IMR-90 (cell line): ENCODE measurements at places on chromosomes 13 and 19. TPM values are rescaled to one million over a fixed set of nuclear protein-coding genes. Genes with fewer than 3 reads are reported as not detected.

GRCh38 chr13:96785986-96786385 is 208.3 kb downstream of the OXGR1 start:
- DNase-seq: no peak

- DNase-seq: no peak
These were observed 2.8 kb downstream of the PALM3 start for GRCh38 chr19:14059093-14059480.

GRCh38 chr13:24638096-24638495 is 42.1 kb upstream of the ATP12A start:
- no peak for DNase-seq

- no peak for DNase-seq
These were observed 507 bp downstream of the COL4A1 start for GRCh38 chr13:110306340-110306959.

GRCh38 chr19:55352040-55352439 is 2.5 kb downstream of the COX6B2 start:
- no peak for DNase-seq

- peak; percentile 44 for DNase-seq
These were observed 166.9 kb downstream of the DLEU7 start for GRCh38 chr13:50676602-50677001.

DNA sequence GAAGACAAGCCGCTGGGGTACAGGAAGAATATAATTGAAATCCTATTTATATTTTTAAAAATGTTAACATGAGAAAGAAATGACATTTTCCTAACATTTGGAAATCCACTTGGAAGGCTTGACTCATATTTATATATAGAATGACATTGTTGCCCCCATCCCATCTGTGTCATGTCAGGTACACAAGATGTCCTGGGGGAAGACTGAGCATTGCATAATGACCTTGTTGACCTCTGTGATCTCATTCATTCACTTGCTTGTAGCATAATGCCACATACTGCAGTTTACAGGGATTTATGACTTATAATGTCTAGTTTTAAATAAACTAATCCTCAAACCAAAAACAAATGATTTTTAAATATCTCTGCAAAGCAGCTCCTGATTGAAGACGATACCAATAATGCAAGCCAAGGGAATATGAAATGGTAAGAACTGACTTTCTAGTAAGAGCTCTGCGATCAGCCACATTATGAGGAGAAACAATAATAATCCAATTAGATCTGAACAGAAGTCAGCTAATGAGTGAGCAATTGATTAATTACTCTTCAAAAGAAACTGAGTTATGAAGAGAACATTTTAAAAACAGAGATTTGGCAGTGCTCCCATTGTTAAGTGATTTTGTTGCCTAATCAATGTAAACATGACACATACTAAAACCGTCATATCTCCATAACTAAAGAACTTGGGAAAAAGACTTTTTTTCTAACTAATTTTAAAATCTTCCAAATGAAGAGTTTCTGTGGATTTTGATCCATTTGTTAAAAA is 21.2 kb upstream of the VWA8 start:
- peak; percentile 37 for DNase-seq

CD22 gene
- 0.18 TPM in 1 of 2 replicates, not detected in the other for total RNA-seq

- DNase-seq: no peak
These were observed 16.0 kb upstream of the GTF2F2 start for GRCh38 chr13:45104261-45104660.

ZNF493 gene
- total RNA-seq: 3.4 and 5.8 TPM in 2 replicates

DNA sequence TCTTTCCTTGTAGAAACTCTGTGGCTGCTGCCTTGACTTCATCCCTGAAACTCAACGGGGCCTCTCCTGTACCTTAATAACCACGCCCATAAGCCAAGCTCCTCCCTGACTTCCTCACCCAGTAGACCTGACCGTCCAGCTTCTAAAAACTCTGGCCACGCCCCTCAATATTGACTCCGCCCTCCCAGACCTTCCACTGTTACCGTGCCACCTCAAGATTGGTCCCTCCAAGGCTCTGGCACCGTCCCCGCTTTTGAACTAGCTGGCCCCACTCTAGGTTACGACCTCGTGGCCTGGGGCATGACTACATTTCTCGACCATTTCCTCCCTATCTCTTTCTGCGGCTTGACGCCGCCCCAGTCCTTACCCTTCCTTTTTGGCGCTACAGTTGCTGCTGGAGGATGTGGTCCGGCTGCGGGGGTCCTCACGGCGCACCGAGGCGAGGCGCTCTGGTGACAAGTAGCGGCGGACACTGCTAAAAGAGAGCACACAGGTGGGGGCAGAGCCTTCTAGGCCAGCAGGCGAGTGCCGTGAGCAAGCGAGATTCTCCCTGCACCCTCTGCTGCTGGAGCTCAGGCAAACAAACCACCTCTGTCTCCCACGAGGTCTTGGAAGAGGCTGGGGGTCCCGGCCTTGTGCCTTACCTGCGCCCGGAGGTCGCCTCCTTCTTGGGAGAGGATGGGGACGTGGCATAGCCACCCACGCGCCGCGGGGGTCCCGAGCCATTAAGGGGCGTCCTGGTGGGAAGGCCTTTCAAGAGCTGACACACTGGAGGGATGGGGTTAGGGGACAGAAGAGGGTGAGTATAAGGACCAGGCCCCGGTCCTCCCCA is 2.3 kb upstream of the EML2 start:
- peak; percentile 41 for DNase-seq

GRCh38 chr13:29491248-29491647 is 104.2 kb downstream of the SLC7A1 start:
- DNase-seq: no peak

DNA sequence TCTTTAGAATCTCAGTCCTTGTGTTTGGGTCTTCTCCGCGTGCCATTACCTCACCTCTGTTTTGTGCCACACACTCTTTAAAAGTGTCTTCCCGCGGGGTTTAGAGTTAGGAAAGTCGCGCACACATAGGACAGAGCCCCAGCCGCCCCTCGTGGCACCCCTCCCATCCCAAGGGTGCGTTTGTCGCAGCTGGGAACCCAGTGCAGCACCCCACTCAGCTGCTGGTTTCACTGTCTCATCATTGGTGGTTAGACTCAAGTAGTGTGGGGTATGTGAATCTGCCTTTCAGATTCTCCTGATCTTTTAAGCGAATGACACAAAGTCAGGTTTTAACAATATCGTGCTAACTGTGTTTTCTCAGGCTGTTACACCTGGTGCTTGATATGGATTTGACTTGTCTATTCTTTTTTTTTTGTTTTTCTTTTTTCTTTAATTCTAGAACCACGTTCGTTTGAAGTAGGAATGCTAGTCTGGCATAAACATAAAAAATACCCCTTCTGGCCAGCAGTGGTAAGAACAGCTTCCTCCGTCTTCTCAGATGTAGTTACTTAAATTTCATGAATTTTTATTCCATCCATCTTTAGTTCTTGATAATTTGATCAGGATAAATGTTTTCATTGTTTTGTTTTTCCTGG is 19.5 kb upstream of the NDUFS7 start:
- peak; percentile 20 for DNase-seq

ATP7B gene
- total RNA-seq: 2.2 and 2.7 TPM in 2 replicates

- peak; percentile 56 for DNase-seq
These were observed 372 bp downstream of the DNAAF3 start for GRCh38 chr19:55165952-55166529.

LMO7 gene
- total RNA-seq: 367 and 485 TPM in 2 replicates

PIBF1 gene
- total RNA-seq: 13.3 and 26.9 TPM in 2 replicates

MYO1F gene
- total RNA-seq: under 0.01 and 0.18 TPM in 2 replicates

GRCh38 chr13:113050734-113051431 is 54.7 kb upstream of the F7 start:
- no peak for DNase-seq

MADCAM1 gene
- total RNA-seq: not detected in 2 replicates

GRCh38 chr13:113554333-113554700 is 30.2 kb upstream of the TFDP1 start:
- no peak for DNase-seq

GRCh38 chr13:31073859-31074718 is 87.6 kb downstream of the HSPH1 start:
- DNase-seq: peak; percentile 69

GRCh38 chr13:23770428-23770827 is 118.8 kb downstream of the MIPEP start:
- DNase-seq: no peak

B3GNT3 gene
- not detected in 2 replicates for total RNA-seq

DNA sequence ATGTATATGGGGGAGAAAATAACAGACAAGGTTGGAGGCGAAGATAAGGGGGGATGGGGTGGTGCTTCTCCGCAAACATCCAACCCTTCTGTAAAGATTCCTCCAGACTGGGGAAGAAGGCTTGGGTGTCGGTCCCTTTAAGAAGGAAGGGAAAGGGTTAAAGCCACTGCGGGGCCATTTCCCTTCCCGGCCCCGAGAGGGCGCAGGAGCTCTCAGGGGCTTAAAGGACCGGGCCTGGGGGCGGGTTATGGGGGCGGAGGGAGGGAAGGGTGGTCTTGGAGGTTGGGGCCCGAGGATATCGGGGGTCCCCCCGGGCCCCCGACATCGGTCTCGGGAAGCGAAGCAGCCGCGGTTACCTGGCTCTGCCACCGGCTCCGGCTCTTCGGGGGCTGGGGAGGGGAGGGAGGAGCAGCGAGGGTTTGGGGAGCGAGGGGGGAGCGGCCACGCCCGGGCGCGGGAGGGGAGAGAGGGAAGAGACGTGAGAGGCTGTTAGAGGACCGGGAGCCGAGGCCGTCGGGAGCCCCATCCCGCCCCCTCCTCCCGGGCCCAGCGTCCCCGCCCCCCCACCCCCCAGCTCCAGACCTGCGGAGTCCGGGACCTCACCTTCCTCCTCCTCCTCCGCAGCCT is 2.8 kb downstream of the TNNT1 start:
- no peak for DNase-seq

IFNL1 gene
- not detected in 2 replicates for total RNA-seq

INAFM1 gene
- total RNA-seq: 0.36 and 0.56 TPM in 2 replicates

DNA sequence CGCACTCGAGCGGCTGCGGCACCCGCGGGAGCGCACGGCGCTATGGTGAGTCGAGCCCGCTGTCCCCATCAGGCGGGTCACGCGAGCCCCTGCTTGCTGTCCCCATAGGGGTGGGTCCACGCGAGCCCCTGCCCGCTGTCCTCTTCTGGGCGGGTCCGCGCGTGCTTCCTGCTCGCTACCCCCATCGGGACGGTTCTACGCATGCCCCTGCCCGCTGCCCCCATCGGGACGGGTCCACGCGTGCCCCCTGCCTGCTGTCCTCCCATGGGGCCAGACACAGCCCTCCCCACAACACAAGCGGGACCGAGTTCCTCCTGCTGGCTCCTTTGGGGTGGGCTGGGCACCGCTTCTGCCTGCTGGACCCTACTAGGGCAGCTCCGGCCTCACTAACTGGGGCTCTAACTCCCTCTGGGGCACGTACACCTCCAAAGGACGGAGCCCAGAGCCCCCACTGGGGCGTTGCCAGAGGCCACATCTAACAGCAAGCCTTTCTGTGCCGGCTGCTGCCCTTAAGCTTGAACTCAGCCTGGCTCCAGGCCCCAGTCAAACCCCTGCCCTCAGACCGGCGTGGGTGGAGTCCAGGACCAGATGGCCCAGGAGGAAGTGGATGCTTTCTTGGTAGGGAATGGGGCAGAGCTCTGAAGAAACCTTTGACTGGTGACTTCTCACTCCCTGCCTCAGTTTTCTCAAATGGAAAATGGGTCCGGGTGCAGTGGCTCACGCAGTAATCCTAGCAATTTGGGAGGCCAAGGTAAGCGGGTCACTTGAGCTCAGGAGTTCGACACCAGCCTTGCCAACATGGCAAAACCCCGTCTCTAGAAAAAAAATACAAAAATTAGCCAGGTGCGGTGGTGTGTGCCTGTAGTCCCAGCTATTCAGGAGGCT is 722 bp downstream of the COLGALT1 start:
- DNase-seq: peak; percentile 44

- no peak for DNase-seq
These were observed 486.1 kb upstream of the KLF12 start for GRCh38 chr13:74620308-74620707.

DNA sequence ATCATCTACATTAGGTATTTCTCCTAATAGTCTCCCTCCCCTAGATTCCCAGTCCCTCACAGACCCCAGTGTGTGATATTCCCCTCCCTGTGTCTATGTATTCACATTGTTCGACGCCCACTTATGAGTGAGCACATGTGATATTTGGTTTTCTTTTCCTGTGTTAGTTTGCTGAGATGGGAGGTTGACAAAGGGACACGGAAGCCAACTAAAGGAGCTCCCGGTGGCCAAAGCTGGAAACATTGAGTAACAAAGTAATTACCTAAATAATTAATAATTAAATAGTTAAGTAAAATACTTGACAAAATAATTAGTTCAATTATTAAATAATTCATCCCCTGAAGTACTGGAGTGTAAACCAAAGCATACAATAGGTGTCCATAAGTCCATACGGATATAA is 1.7 kb upstream of the PRR20A start:
- no peak for DNase-seq
